ENCODE measurements at places on chromosomes 2 and 18.

GRCh38 chr2:7639476-7639875 lies 722.3 kb downstream of the RNF144A start:
- DNase-seq: no peak

DNA sequence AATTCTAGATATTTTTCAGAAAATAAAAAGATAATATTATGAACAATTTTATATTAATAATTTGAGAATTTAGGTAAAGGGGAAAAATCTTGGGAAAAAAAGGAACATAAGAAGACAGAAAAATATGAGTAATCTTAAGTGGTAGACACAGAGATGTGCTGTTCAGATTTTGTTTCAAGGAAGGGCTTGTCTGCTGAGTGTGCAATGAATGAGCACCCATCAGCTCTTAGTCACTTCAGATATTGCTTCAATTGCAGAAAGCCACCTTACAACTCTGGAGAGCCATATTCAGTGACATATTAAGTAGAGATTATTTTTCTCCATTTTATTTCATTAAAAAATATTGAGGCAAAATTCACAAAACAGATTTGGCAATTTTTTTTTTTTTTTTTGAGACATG lies 282.0 kb upstream of the CHST9 start:
- DNase-seq: no peak

GRCh38 chr2:28263690-28264089 lies 129.0 kb upstream of the FOSL2 start:
- DNase-seq: no peak

GRCh38 chr2:74516650-74517049 lies 2.4 kb downstream of the TLX2 start:
- DNase-seq: no peak

- DNase-seq: no peak
These were observed 61.4 kb downstream of the RPL31 start for GRCh38 chr2:101063352-101064124.

DNA sequence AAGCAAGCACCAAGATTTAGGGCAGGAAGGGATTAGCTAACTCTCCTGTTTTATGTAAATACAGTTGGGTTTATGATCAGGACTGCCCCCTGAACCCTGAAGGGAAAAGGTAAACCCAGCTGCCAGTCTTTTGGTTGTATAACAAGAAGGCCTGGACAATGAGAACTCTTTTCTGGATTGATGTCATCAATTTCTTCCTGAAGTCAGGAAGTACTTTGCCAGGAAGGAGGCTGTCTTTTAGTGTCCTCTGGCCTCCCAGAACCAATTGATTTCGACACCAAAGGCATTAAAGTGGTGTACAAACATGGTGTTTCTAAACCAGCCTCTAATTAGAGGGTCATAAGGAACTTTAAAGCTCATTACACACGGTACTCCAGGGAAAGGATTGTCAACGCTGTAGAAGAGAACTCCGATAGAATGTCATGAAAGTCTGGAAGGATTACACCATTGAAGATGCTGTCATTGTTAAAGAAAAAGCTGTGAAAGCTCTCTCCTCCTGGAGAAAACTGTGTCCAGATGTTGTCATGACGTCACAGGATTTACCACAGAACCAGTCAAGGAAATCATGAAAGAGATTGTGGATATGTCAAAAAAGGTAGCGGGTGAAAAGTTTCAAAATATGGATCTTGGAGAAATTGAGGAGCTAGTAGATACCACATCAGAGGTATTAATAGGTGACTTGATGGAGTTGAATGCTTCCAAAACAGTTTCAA lies 78.8 kb downstream of the ANKRD12 start:
- DNase-seq: no peak

DNA sequence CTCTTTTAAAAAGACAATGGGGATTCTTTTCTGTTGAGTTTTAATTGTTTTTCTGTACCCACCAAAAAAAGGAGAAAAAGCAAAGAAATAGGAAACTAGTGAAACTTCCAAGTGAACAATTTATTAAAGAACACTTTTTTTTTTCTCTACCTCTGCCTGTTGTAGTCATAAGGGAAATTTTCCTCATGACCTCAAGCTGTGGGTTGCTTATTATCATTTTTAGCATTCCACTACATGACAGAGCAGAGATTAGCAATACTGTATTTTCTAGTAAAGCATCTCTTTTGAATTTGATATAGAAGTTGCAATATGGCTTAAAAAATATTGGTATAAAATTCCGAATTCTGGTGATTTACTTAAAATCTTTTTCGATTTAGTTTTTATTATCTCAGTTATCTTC lies 87.9 kb upstream of the LRRTM1 start:
- no peak for DNase-seq

GRCh38 chr2:152585830-152586484 lies 131.3 kb downstream of the PRPF40A start:
- DNase-seq: no peak

GRCh38 chr18:24470805-24471204 lies 10.4 kb downstream of the HRH4 start:
- no peak for DNase-seq

- DNase-seq: no peak
These were observed 15.1 kb upstream of the LMAN1 start for GRCh38 chr18:59374128-59374527.

DNA sequence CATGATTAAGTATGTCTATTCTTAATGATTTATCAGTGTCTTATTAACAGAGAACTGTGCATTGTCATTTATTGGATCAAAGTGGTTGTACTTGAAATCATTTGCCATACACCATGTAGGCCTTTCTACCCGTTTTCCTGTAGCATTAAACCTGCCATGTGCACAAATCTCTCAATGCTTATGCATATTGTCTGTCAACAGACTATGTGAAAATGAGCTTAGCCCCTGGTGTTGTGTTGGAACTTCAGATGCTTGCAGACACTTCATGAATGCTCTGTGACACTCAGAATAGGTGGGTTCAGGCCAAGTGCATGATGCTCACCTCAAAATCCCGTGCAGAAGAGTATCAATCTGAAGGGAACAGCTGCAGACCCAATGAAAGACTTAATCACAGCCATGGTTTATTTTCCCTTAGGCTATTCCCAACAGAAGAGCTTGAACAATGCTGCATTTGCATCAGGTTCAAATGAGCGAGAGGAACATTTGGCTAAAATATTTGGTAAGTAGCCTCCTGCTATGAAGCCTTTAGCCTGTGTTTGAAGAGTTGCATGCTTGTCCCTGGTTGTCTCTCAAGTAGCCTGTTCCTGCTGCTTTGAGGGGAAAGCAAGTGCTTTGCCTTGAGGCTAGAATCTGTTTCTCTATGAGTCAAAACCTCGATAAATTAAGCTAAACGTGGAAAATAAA lies 6.1 kb downstream of the C2orf92 start:
- DNase-seq: no peak

- no peak for DNase-seq
These were observed 564.7 kb upstream of the PIK3C3 start for GRCh38 chr18:41390309-41390708.

- no peak for DNase-seq
These were observed 76.8 kb downstream of the POLR1A start for GRCh38 chr2:86028766-86029381.

DNA sequence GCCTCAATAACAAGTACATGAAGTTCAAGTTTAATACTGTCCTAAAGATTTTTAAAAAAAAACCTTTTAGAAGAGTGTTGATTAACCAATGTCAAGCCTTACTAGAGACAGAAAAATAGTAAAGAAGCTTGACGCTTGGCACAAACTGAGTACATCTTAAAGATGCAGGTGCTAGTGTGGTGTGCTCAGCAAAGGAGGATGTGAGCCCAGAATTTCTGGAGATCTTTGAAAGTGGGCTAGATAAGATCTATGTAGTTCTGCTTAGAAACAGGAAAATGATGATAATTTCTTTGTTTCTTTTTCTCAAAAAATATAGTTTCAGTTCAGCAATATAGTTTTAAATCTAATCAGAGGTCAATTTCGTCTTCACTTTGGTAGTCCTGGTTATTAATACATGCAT lies 118.3 kb upstream of the KLHL14 start:
- DNase-seq: no peak

DNA sequence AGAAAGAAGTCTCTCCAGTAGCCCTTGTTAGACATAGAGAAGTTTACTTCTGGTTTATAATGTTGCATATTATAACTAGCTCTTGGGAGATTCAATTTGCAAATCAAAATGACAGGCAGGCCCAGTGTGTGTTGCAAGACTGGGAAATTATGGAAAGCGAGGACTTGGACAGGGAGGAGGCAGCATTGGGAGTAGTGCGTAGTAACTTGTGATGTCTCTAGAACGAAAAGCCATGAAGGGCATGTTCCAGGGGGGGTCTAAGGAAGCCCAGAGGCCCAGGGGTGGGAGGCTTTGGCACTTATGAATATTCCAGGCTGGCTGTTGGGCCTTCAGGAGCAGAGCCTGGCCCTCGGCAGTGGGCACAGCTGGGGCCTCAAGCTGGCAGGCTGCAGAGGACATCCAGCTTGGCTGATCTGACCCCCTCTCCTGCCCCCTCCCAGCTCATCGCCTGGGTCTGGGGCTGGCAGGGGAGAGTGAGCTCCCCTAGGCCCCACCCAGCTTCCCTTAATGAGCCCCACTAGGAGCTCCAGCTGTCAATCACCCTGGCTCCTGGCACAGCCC lies 55.3 kb upstream of the TCF7L1 start:
- DNase-seq: no peak

GRCh38 chr2:241686324-241686649 lies 328 bp downstream of the DTYMK start:
- no peak for DNase-seq

- DNase-seq: no peak
These were observed 71.9 kb downstream of the WDR7 start for GRCh38 chr18:56723068-56723467.

DNA sequence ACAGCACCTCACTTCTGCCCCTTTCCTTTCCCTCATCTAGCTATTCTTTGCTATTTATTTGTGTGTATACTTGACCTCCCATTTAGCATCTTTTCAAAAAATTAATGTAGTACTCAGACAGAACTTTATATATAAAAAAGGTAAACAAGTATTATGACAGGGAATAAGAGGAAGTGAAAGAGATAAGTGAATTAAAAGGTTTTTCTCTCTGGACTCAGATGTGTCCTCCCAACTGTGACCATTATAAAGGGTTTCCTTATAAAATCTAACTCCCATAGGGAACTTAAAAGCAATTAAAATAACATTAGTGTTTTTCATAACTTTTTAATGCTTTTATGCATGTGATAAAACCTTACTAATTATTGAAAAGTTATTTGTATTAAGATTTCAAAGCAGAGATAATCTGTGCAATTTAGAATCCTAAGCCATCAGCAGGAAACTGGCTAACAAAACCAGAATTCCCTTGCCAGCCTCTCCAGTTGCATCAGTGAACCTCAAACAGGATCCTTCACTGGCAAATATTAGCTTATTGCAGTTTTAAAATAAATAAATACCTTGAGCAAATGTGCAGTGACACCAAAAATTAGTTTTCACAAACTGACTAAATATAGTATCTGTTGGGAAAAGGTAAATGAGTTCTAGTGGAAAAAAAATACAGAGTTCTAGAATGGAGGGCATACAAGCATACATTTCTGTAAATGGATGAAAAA lies 930.7 kb downstream of the BCL11A start:
- no peak for DNase-seq

DNA sequence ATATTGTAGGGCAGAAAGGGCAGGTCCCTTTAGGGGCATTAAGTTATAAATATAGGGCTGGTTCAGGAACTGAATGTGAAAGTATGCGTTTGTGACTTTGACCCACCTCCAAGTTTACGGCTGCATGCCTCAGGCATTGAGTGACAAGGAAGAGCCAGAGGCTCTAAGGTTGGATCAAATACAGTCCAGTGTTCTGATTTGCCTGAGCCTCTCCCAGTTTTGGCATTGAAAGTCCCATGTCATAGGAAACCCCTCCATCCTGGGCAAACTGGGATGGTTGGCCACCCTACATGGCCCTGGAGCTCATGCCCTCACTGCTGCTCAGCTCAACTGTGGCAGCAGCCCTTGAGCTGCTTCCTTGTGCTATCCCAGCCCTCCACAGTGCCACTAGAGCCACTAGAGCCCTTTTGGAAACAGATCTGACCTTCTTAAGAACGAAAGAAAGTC lies 29.9 kb downstream of the HK2 start:
- no peak for DNase-seq

DNA sequence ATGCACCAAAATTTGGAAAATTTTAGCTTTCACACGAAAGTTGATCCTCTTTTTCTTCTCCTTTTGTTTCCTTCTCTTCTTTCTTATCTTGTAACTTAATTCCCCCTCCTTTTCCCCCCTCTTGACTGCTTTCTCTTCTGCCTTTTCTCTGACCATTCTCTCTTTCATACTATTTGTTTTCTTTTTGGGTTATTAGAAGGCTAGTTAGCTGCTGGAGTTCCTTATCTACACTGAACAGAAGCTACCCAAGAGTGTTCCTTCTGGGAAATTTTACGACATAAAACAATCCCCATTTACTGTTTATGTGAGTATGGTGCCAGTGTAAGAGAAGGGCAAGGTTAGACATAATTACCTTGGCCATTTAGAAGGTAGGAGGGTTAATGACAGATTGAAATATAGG lies 218.4 kb upstream of the DTNA start:
- no peak for DNase-seq

- DNase-seq: no peak
These were observed 35.7 kb downstream of the FEZ2 start for GRCh38 chr2:36562240-36562639.

- no peak for DNase-seq
These were observed 7.3 kb downstream of the EMX1 start for GRCh38 chr2:72924353-72925240.

- no peak for DNase-seq
These were observed 769.9 kb downstream of the TSN start for GRCh38 chr2:122525336-122525735.

- no peak for DNase-seq
These were observed 62.9 kb downstream of the COBLL1 start for GRCh38 chr2:164778723-164779122.

Data from GM18507 (cell line).